ENCODE measurements at places on chromosomes 6 and 20.

DNA sequence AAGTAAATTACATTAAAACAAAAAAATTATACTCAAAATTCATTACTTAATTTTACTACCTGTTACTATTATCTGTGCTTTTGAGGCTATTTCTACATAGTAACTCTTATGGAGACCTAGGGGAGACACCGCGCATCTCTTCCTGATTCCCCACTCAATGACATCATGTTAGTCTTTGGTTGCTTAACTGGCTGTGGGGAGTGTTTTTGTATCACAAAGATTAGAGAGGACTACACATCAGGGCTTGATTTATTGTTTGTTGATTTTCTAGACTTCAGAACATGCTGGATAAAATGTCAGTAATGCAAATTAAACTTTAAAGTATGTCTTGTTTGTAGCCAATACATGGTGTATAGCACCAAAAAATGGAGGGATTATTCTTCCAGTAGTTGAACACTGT, 26.0 kb downstream of the SLC2A10 start:
- no peak for DNase-seq

DNA sequence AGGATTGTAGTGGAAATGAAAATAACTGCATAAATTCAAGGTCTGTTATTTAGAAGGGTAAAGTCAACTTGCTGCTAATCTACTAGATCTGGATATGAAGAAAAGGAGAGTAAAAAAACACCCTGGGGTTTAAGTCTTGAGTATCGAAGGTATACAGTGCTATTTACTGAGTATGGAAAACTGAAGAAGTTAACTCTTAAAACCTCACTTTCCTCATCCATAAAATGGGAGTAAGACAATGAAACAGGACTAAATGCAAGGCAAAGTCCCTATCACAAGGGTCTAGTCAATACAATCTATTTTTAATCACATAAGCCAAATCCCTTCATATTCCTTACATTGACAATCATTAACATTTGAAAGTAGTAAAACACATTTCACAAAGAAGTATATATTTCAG, 2.2 kb downstream of the FBXO5 start:
- no peak for DNase-seq

DNA sequence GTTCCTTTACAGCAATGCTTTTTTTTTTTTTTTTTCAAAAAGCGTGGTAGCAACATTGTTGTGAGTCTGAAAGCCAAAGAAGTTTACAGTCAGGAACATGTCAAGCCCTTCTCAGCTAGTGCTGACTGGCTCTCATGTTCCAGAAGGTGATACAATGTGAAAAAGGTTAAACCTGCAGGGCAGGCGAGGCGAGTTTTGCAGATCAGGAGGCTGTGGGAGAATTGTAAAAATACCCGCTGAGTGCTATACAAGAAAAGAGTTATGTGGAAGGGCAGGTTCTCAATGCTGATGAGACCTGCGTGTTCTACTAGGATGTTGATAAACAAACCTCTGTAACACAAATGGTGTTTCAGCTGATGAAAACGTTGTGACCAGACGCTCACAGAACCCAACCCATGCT, 30.9 kb upstream of the RPP40 start:
- no peak for DNase-seq

GRCh38 chr6:36997811-36998722, 7.4 kb upstream of the FGD2 start:
- no peak for DNase-seq

DNA sequence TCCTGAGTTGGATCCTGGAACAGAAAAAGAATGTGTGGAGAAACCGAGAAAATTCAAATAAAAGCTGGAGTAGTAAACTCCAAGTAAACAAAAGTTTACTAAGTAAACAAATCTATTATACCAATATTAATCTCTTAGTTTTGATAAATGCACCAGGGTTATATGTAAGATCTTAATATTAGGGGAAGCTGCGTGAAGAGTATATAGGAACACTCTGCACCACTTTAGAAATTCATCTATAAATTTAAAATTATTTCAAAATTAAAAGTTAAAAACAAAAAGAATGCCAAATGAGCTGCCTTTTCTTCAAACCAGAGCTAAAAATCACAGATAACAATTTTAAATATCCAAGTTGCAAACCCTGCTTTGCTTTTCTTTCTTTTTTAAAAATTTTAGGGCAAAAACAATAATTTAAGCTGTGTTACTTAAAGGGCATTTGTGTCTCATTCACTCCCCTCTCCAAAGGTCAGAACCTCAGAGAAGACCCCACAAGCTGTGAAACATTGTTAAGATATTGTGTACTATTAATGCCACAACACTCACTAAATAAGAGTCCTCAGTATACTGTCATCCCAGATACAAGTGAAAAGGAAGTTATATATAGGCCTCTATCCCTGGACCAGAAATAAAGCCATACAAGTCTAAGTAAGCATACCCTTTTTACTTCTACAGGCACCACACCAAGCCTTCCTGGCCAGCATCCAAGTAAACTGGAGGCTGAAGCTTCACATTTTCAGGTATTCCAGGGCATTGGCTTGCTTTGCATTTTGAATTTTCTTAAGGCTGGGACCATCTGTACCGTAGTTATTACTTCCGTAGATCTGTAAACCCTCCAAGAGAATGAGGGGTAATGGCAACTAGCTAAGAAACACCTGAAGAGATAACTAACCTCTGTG, 7.0 kb downstream of the DNAAF9 start:
- DNase-seq = no peak

GRCh38 chr20:51158226-51158625, 135.3 kb upstream of the KCNG1 start:
- DNase-seq = no peak

- DNase-seq = peak; percentile 37
Measured at GRCh38 chr6:14108571-14109410, 8.8 kb upstream of the CD83 start.

DNA sequence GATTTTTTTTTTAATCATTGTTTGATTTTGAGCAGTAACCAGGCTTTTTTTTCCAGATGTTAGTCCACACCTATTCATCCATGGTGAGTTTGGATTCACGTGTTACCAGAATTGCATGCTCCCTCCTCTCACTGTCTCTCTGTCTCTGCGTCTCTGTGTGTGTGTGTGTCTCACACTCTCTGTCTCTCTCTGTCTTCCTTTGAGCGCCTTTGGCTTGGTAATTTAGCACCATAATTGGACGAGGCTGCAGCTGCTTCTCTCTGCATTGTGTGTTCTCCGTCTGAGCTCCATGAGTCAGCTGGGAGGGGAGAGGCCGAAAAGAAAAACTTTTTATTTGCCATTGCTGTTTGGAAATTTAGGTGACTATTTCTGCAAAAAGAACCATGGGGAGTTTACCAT, 3.4 kb downstream of the TFAP2B start:
- no peak for DNase-seq

GRCh38 chr20:63097336-63097831, 90.6 kb upstream of the BHLHE23 start:
- DNase-seq = no peak

DNA sequence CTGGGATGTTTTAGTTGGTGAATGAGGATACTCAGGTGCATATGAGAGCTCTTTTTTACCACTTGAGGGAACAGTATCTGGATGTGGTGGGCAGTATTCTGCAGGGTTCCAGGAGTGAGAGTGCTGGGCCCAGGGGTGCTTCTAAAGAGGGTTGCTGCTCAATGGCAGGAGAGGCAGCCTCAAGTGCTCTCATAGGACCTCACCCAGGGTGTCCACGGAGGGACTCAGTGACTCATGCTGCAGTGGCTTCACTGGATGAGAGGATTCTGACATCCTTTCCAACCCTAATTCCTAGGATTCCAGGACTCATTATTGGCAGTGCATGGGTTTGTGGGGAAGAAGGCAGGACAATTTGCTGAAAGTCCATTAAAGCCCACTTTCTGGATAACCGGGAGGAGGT, 176.6 kb upstream of the FERMT1 start:
- no peak for DNase-seq

DNA sequence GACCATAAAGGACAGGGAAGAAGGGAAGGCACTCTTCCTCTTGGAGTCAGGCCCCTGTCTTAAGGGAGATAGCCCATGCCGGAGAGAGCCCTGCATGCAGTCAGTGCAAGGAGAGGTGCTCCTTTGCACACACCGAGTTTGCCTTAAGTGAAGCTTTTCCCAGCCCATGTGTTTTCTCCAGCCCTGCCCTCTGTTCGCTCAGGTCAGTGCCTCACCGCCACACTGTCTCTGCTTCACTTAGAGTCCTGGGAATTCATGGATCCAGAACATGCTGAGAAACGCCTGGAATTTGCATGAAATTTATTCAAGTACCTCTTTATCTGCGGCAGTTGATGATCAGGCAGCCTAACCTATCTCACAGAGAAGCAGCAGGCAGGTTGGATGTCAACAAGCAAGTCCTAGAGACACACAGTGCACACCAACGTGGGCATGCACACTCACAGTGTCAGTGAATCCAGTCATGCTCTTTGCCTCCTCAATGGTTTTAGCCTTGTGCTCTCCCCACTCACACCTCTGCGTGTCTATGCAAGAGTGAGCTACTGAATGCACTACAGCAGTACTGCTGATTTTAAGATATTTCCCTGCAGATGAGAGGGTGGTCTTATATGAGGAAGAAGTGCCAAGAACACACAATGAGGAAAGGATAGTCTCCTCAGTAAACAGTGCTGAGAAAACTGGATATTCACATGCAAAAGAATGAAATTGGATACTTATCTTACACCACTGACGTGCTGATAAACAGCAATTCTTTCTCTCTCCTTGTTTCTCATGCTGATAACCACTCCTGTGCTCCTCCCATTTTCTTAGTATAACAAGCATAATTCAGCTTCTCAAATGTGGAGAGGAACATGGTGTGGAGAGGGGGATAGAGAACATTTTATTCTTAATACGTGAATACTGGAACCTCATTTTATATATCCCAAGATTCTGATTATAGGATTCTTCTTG, 295.1 kb upstream of the CDYL start:
- peak; percentile 77 for DNase-seq

DNA sequence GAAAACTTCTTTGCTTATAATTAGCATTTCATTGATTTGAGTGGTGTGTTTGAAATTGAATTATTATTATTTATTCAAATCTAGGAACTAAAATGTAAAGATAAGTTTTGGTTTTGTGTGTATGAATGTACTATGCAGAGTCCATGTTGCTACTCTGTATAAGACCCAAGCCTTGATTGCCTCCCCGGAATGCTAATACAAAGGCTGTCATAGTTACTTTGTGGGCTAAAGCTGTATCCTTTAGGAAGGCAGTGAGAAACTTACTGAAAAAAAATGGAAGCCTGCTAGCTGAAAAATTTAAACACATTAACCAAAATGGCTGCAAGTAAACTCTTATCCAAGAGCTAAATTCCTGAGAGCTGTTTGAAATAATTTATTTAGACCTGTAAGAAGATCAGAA, 213.3 kb downstream of the ZFAND3 start:
- DNase-seq = no peak

DNA sequence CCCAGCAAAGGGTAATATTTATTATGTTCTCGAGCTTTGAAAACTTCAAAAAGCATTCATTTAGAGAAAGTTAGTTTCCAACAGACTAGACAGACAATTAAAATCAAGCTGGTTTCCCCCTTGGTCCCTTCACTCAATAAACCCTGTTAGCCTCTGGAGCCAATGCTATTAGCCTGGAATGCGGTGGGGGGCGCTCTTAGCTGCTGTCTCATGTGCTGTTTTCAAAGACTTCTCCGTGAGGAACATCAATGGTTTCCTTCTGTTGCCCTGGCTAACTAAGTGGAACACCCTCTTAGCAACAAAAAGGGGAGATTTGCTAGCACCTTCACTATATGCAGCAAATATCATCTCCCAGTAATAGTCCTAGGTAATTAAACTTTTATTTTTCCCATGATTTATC, 86.4 kb downstream of the LY86 start:
- DNase-seq = peak; percentile 35

Measured in erythroblast (primary cell).